ENCODE measurements at places on chromosomes 6 and 20.

- DNase-seq: no peak
Measured at GRCh38 chr6:77462359-77463307, 658 bp downstream of the HTR1B start.

DNA sequence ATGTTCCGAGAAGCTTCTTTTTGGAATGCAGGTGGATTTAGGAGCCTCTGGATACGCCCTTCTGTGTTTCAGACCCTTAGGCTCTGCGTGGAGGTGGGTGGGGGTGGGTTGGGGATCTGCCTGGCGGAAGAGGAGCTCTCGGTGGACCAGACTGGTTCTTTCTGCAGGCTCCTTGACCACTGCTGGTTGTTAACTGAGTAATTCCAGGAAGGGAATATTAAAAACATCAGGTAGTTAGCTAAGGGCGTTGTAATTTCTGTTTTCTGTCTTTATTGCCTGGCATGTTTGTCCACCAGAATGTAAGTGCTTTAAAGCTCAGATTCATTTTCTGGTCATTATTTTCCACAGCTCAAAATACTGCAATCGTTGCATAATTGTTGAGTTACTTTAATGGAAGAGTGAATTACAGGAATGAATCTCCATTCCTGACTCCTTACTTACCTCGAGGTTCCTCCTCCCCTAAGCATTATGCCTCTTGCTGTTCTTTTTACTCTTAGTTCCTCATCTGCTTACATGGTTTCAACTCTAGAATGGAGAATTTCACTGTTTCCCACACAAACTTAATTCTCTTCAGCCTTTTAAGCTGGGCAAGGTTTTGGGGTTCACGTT, 5.9 kb downstream of the CDYL start:
- no peak for DNase-seq

DNA sequence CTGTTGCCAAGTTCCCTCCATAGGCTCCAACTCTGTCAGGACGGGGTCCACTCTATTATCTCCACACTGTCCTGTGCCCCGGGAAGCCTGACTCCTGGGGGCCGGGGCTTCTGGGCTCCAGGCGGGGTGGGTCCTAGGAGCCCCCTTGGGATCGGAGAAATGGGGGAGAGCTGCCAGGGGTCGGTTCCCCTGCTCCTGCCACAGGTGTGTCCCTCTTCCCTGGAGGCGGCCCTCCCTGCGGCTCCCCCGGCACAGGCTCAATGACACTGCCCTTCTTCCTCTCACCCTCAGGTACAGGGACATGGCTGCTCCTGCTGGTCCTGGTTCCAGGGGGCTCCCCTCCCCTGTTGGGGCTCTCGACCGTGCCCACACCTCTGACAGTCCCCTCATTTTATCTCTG, 110.0 kb downstream of the DHX35 start:
- DNase-seq: no peak

- DNase-seq: no peak
Measured at GRCh38 chr20:44011251-44011940, 96.7 kb downstream of the TOX2 start.

DNA sequence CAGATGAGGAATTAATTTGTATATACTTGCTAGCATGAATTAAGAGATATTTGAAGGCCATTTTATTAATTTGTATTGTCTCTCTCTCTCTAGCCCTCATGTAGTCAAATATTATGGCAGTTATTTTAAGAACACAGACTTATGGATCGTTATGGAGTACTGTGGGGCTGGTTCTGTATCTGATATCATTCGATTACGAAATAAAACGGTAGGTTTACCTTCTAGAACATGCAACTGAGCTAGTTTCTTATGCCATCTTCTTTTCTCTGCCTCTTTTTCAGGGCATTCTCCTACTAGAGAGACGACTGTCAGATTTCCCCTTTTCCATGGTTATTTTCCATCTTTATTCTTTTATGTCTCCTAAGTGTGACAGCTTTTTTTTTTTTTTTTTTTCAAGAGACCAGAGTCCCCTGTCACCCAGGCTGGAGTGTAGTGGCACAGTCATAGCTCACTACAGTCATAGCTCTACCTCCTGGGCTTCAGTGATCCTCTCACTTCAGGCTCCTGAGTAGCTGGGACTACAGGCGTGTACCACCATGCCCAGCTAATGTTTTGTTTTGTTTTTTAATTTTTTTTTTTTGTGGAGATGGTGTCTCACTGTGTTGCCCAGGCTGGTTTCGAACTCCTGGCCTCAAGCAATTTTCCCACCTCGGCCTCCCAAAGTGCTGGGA, 15.6 kb downstream of the STK4 start:
- DNase-seq: no peak
